ENCODE measurements at places on chromosomes 2 and 18.
A peak's percentile ranks its signal among the peaks of the same experiment; 100 is the strongest.

DNA sequence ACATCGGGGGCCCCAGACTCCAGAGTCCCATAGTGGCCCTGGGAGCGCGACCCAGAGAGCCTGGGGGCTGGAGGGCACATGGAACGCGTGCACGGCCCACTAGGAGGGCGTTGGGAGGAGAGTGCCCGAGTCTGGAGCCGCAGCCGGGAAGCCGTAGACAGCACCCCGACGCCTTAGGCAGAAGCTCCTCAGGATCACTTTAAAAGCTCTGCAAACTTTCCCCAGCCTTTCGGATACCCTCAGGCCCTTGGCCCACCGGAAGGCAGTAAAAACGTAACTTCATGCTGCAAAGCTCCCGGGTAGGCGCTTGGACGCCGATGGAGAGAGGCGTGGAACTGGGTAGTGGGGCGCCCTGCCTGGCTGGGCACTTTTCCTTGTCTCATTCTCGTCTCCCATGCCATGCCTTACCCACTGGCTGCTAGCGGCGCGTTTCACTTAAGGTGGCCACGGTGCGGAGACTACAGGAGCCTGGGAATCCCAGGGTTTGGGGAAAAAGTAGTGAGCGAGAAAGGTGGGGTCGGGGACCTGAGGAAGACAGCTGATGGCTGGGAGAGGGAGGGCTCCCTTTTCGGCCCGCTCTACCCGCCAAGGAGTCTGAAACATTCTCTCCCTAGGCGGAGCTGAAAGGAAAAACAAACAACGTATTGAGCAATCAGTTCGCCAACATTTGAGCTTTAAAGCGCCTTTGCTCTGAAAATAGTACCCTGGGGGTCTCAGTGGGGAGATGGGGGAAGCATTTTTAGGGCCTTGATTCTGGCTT is 141.8 kb downstream of the MEIS1 start:
- no peak for DNase-seq

- DNase-seq = no peak
Observed at GRCh38 chr18:23512641-23513040, 9.3 kb downstream of the RMC1 start.

DNA sequence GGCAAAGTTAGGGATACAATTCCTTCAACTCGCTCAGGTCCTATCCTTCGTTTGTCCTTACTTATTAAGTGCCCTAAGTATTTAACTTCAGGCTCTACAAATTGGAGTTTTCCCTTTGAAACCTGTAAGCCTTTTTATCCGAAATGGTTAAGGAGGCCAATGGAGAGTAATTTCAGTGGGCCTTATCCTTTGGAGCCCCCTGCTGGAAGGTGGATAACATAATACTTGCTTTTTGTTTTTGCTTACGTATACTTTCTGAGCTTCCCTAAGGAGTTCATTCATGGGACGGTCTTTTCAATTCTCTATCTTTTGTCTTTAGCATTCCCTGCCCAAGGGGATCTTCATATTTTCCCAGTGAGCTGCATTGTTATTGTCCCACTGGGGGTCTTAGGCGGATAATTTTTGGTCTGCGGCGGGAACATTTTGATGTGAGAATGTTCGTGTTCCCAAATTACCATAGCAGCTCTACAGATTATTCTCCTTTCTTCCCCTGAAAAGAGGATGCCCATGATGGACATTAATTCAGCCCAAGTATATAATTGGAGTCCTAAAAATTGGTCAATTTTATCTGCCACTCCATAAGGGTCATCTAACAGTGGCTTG is 34.4 kb upstream of the TRAPPC8 start:
- DNase-seq = peak; percentile 3

- DNase-seq = no peak
Observed at GRCh38 chr2:30239986-30240752, 8.8 kb downstream of the LBH start.

- DNase-seq = no peak
Observed at GRCh38 chr2:1363367-1363766, 49.9 kb upstream of the TPO start.

DNA sequence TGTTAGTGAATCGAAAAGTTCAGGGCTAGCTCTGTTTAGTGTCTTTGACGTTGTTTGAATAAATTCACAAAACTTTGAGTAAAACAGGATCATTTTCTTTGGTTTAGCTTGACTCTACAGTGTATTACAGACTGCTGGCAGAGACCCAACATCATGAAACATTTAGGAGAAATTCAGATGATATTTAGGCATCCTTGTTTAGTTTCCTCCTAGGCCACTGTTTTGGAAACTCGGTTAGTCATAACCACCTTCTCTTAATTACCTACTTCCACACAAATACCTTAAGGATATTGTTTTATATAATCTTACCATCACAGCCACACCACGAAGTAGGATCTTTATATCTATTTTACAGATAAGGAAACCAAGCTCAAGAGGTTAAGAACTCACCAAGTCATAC is 7.8 kb downstream of the LIMS1 start:
- no peak for DNase-seq

- DNase-seq = no peak
Observed at GRCh38 chr2:149906886-149907285, 319.3 kb upstream of the MMADHC start.

DNA sequence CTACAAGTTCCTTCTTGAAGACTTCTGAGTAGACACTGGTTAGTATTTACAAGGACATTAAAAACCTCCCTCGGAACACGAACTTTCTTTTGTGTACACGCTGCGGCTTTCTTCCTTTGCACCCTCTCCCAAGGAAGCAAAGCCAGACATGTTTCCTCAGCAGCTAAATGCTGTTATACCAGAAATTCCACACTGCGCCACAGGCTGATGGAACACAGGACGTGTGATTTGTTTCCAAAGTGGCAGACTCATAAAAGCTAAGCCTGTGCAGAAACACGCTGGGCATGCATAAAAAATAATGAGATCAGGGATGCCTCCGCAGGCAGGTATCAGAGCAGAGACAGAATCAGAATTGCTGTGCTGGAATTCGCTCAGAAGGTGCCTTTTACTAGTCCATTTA is 73.0 kb upstream of the RGPD5 start:
- DNase-seq = no peak

DNA sequence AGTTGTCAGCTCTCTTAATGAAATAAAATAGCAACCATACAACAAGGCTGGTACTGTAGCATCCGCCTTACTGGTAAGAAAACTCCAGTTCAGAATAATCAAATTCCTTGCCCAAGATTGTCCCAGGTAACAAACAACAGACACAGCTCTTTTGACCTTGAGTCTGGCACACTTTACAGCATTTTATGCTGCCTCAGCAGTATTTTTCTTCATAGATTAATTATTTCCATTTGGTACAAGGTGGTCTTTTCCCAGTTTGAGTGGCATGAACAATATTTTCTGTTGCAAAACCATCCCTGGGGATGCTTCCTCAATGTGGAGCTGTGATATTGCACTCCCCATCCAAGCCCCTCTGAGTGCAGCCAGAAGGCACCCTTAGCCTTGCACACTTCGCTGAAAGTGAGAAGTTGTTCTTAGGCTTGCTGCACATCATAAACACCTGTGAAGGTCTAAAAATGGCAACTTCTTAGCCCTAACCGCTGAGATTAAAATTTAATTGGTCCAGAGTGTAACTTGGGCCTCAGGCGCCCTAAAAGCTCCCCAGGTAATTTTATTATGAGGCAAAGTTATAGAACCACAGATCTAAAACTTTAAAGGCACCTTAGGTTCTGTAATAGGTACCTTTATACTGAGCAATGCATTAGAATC is 523.3 kb downstream of the CMPK2 start:
- no peak for DNase-seq

DNA sequence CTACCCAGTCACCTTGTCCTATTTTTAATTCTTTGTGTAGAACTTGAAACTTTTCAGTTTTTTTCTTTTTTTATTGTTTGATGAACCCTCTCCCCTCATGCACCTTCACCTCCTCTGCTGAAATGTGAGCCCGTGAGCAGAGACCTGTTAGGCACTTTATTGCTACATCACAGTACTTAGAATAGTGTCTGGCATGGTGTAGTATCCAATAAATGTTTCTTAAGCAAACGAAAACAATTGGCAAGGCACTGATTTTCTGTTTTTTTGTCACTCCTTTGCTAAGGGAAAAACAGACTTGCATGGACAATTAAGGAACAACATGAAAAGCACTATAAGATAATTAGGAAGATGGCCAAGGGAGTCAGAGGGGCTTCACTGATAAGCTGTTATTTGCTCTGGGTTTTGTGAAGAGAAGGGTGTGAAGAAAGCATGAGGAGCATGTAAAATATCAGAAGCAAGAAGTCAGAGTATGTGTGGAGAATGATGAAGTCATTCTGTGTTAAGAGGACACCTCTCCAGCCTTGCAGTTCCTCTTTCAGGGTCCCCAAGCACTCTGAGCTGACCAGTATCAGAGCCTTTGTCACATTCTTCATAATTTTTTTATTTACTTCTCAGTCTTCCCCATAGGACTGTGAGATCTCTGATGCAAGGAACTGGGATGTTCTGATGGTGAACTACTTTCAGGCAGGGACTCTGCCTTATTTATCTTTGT is 99.7 kb upstream of the CAVIN2 start:
- DNase-seq = no peak

DNA sequence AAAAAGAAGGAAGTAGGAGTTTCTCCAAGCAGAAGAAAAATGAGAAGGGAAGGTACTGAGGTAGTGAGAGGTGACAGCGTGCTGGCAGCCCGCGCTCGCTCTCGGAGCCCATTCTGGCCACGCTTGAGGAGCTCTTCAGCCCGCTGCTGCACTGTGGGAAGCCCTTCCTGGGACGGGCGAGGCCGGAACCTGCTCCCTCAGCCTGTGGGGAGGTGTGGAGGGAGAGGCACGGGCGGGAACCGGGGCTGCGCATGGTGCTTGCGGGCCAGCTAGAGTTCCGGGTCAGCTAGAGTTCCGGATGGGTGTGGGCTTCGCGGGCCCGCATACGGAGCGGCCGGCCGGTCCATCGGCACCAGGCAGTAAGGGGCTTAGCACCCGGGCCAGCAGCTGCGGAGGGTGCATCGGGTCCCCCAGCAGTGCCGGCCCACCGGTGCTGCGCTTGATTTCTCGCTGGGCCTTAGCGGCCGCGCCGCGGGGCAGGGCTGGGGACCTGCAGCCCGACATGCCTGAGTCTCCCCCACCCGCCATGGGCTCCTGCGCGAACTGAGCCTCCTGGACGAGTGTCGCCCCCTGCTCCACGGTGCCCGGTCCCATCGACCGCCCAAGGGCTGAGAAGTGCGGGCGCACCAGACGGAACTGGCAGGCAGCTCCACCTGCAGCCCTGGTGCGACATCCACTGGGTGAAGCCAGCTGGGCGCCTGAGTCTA is 11.1 kb upstream of the CYS1 start:
- peak; percentile 25 for DNase-seq

DNA sequence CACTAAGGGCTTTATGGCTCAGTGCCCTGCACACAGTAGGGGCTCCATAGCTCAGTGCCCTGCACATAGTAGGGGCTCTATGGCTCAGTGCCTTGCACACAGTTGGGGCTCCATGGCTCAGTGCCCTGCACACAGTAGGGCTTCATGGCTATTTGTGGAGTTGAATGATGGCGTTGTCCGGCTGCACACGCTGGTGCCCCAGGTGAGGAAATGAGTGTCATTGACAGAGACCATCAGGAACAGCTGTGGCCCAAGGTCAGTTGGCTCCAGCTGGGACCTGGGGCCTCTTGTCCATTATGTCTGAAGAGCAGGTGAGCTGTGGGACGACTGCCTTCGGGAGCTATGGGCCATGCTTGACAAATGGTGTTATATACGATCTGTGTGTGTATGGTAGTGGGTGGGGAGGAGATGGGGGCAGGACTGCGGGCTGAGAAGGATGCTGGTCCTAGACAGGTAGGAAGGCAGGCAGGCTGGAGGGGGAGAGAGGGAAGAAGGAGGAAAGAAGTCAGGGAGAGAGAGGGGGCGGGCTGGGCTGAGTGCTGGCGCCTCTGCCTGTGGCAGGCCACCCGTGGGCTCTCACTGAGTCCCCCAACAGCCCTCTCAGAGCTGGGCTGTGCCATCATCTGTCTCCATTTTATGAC is 130.6 kb downstream of the CLIP4 start:
- DNase-seq = no peak

DNA sequence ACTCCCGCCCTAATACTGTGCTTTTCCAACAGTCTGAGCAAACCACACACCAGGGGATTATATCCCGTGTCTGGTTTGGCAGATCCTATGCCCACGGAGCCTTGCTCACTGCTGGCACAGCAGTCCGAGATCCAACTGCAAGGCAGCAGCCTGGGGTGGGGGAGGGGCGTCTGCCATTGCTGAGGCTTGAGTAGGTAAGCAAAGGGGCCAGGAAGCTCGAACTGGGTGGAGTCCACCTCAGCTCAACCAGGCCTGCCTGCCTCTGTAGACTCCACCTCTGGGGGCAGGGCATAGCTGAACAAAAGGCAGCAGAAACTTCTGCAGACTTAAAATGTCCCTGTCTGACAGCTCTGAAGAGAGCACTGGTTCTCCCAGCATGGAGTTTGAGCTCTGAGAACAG is 44.2 kb downstream of the LNPK start:
- DNase-seq = no peak

DNA sequence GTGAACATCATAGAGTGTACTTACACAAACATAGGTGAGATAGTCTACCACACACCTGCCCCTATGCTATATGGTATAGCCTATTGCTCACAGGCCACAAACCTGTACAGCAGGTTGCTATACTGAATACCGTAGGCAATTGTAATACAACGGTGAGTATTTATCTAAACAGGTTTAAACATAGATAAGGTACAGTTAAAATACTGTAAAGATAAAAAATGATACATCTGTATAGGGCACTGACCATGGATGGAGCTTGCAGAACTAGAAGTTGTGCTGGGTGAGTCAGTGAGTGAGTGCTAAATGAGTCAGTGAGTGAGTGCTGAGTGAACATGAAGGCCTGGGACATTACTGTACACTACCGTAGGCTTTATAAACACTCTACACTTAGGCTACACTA is 267.0 kb upstream of the HS6ST1 start:
- no peak for DNase-seq

- DNase-seq = no peak
Observed at GRCh38 chr2:105371810-105372209, 27.0 kb downstream of the FHL2 start.

- DNase-seq = no peak
Observed at GRCh38 chr2:233349005-233349998, 5.0 kb upstream of the DGKD start.

DNA sequence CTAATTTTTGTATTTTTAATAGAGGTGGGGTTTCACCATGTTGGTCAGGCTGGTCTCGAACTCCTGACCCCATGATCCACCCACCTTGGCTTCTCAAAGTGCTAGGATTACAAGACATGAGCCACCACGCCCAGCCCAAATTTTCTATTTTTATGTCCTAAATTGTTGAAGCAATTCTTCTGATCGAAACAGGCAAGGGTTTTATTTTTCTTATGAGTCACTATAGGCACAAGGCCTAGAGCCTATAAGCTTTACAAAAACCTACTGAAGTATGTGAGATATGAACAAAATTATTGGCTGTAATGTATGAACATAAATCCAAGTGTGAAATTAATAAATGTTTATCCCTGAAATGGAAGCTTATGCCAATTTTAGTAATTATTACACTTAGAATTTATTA is 464.2 kb upstream of the NRP2 start:
- DNase-seq = no peak

GRCh38 chr2:45043174-45043573 is 33.9 kb upstream of the SIX2 start:
- no peak for DNase-seq

GRCh38 chr2:9779596-9780264 is 63.5 kb upstream of the TAF1B start:
- peak; percentile 22 for DNase-seq

GRCh38 chr2:143226714-143227541 is 97.7 kb downstream of the ARHGAP15 start:
- DNase-seq = no peak
